ENCODE measurements at places on chromosomes 3 and 15.

- DNase-seq: no peak
Observed at GRCh38 chr3:66107855-66108254, 69.1 kb upstream of the MAGI1 start.

- DNase-seq: no peak
Observed at GRCh38 chr3:86937306-86937791, 53.6 kb downstream of the VGLL3 start.

GRCh38 chr15:83714939-83715628 is 61.2 kb downstream of the ADAMTSL3 start:
- no peak for DNase-seq

GRCh38 chr3:15496341-15496664 is 25.2 kb downstream of the COLQ start:
- no peak for DNase-seq
